Cerebellum (tissue), 4 donors: ENCODE measurements at places on chromosomes 2 and 18. TPM values are rescaled to one million over a fixed set of nuclear protein-coding genes. Genes with fewer than 3 reads are reported as not detected.

The GPR75 gene
- 20.9 TPM for total RNA-seq

GRCh38 chr2:210503001-210503623, 26.6 kb upstream of the LANCL1 start:
- peak; percentile 49 for DNase-seq

- no peak for DNase-seq
These were observed 212.8 kb upstream of the NCKAP5 start for GRCh38 chr2:133780997-133781513.

GRCh38 chr2:172427990-172428831, 825 bp downstream of the ITGA6 start:
- DNase-seq, result no peak

DNA sequence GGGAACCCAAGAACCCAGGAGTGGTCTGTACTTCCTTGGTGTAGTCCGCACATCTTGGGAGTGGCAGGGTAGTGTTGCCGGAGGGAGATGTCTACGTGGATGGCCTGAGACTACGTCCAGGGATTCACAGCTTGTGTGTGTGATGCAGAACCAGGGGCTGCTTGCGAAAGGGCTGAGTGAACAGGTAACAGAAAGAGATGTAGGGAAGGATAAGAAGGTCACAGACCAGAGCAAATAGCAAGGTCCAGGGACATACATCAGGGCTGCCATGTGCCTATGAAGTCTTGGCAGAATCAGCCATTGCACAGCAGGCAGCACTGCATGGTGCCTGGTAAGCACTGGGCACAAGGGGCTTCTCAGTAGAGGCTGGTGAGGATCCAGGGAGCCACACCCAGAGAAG, 68.7 kb downstream of the TSPYL6 start:
- DNase-seq, result no peak
